CD4-positive, alpha-beta T cell treated with Interleukin-21 for 1 hour (primary cell): ENCODE measurements at places on chromosomes 5 and 9.

- DNase-seq: no peak
These were observed 67.7 kb downstream of the PRDM6 start for GRCh38 chr5:123156577-123157296.

DNA sequence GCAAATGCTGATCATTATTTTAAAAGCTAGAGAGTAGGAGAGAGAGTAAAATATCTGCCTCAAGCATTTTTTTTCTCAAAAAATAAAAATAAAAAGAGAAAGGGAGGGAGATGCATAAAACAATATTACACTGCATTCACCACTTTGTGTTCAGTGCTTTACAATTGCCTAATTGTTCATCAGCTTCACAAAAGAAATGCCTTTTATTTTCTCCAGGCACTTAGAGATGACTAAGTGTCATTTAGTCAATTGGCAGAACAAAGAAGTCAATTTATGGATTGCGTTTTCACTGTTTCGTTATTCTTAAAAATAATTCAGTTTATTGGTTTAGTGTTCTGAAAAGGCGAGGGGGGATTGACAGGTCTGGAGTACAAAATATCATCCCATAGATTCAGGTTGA, 232.5 kb upstream of the CCNH start:
- DNase-seq: no peak

DNA sequence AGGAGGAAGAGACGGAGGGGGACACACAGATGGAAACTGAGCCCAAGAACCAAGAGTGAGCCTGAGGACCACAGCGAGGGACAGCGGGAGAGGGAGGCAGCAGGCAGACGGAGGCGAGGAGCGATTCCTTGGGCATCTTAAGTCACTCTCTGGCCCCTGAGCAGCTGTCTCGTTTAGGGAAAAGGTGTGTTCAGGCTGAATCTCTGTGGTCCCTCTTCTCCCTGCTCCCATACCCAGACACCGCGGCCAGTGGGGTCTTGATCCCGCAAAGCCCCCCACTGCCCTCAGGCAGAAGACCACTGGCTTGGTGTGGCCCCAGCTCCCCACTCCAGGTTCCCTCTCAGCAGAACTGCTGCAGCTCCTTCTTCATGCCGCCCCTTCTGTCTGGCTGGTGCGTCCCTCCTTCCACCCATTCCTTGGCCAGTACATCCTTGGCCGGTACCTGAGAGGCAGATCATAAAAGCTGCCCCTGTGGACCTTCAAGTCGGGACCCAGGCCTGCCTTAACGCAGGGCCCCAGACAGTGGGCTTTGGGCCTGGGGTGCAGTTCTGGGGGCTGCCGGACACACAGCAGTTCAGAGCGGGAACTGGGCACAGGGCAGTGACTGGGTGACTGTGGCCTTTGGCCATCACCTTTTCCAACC, 5.8 kb upstream of the RALGDS start:
- no peak for DNase-seq

DNA sequence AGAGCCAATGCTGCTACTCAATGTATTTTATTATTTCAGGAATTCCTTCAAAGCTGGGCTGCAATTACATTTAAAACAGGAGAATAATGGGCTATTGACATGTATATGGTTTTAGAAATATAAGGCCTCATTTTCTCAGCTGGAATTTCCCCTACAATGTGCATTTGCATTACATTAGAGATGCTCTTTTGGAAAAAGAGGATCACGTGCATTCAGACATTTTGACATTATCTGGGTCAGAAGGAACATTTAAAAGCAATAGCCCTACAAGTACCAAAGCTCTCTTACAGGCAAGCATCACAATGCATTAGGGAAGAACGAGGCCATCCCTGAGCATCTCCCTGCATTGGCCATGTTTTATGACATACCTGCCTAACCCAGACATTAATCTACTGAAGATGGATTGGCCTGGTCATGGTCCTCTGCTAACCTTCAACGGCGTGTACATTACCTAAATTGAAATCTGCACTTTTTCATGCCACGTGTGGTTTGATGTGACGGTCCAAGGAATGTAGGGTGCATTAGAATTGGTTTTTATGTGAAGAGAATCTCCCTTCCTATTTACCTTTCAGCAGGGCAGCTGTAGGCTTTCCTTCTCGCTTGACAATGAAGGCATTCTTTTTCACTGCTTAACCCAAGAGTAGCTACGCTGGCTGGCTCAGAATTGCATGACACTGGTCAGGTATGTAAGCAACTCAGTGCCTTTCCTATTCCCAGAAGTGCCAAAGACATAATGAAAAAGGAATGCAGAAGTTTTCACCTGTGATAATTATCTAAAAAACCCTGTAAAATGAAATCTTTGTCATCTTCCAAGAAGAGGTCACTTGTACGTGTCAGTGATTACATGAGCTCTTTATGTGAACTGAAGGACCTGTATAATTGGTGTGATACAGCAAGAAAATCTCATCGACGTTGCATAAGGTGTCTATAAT, 212.3 kb upstream of the MPDZ start:
- DNase-seq: no peak

GRCh38 chr5:136957428-136957827, 541.7 kb downstream of the SPOCK1 start:
- no peak for DNase-seq

DNA sequence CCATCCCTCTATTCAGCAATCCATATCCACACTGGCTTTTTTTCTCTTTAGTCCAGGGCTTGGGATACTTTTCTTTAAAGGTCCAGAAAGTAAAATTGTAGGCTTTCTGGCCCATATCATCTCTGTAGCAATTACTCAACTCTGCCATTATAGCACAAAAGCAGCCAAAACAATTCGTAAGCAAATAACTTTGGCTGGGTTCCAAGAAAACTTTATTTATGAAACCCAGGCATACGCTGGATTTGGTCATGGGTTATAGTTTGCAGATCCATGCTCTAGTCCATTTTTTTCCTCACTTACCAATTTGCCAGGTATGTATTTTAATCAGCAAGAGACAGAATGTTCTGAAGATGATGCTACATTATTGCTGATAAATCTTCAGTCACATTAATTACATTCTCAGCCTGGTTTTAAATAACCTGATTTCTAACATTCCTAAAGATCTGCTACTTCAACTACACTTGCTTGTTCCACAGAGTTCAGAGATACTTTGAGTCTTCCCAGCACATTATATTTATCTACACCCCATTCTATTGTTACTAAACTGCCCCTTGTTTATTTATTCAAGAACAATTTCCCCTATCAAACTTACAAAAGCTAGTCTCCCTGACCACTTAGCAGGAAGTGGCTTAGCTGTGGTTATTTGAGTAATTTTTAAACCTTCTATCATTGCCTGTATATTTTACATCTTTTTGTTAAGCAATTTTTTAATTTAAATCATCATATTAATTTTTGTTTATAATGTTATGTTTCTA, 161.0 kb downstream of the ISL1 start:
- DNase-seq: no peak

DNA sequence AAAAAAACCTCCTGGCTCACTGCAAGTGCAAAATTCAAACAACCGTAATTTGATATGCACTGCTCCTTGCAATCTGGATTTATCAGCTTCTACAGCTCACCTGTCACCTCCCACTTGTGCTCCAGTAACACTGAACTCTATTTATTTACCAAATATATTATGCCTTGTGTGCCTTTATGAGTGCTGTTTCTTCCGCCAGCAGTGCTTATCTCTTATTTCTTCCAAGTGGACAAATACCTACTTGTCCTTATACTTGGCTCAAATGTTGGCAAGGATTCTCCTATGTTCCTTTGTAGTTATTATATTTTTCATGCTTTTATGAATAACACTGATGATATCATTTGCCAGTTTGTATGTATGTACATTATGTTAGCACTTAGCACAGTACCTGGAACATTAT, 145.7 kb upstream of the ARRDC3 start:
- DNase-seq: no peak

- DNase-seq: no peak
These were observed 40.9 kb upstream of the DHFR start for GRCh38 chr5:80695666-80696065.

GRCh38 chr5:59988396-59988795, 94.9 kb upstream of the PDE4D start:
- no peak for DNase-seq

- DNase-seq: no peak
These were observed 234.4 kb upstream of the MPDZ start for GRCh38 chr9:13513716-13514444.

GRCh38 chr9:105046907-105047741, 119.2 kb upstream of the ABCA1 start:
- no peak for DNase-seq

DNA sequence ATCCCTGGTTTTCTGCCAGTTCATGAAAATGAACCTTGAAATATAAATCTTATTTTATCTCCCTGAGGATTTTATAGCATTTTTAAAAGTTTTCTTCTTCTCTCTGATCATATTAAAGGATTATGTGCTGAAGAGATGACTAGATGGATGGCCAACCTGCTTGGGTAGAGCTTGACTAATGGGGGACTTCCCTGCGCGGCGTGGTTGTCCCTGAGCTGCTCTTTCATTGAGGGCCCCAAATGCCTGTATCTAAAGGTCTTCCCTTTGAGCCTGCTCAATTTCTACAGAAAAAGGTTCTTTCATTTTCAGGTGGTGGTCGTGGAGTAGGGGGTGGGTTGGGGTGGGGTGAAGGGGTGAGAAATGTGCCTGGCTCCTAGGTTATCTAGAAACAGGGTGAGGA, 20.5 kb upstream of the CDKN2AIPNL start:
- no peak for DNase-seq

GRCh38 chr5:7813576-7813975, 37.4 kb downstream of the CFAP90 start:
- no peak for DNase-seq

DNA sequence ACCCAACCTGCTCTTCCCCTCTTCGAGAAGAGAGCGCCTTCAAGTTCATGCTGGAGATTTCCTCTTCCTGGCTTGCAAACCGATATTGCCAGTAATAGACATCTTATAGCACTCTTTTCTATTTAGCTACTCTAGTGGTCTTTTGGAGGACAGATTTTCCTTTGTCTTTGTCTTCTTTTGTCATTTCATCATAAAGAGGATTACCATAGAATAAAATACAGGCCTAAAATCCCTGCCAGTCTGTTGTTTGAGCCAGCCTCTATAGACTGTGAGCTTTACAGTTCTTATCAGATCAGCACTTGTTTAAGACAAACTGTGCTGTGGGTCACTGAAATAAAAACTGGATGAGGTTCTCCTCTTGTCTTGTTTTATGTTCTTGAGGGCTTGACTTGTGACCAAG, 802.8 kb downstream of the NR2F1-AS1 start:
- DNase-seq: no peak

DNA sequence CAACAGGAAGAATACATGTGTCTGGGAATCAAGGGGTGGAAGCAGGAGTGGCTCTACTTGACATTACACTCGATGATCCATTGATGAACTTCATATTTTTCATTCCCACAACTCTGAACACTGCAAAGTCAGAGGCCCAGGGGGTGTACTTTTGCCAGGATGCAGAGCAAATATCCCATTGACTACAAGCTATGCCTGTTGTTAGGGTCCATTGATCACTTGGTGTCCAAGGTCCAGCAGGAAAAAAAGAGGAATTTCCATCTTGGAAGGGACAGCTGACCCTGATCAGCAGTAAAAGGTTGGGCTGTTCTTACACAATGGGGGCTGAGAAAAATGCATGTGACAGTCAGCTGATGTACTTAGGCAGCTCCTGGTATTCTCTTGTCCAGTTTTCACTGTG, 118.5 kb upstream of the MAP1B start:
- no peak for DNase-seq

- peak; percentile 80 for DNase-seq
These were observed 74.2 kb downstream of the NTNG2 start for GRCh38 chr9:132235894-132236661.

DNA sequence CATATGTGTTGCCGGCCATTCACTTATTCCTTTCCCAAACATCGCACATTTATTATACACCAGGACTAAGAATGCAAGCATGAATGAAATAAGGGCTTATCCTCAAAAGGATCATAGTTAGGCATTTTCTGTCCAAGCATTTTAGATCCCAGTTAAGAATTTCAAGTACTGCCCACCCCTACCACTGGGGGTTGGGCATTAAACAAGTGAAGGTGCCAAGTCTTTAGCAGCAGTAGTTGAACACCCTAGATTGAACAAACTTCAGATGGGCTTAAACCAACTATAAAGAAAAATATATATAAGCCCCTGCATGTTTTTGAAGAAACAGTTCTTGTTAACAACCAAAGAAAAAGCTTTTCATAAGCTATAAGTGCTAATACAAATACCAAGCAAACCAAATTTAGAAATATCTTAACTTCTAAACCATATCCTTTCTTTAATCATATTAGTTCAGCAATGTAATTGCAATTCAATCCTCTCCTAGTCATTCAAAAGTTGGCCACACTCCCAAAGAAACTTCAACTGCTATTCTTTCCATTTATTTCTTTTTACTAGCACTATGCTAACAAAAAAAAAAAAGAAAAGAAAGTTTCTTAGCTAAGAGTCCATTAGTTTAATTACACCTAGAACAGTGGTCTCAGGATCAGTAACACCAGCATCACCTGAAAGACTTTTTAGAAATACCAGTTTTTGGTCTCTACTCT, 149.8 kb downstream of the MLLT3 start:
- DNase-seq: no peak

DNA sequence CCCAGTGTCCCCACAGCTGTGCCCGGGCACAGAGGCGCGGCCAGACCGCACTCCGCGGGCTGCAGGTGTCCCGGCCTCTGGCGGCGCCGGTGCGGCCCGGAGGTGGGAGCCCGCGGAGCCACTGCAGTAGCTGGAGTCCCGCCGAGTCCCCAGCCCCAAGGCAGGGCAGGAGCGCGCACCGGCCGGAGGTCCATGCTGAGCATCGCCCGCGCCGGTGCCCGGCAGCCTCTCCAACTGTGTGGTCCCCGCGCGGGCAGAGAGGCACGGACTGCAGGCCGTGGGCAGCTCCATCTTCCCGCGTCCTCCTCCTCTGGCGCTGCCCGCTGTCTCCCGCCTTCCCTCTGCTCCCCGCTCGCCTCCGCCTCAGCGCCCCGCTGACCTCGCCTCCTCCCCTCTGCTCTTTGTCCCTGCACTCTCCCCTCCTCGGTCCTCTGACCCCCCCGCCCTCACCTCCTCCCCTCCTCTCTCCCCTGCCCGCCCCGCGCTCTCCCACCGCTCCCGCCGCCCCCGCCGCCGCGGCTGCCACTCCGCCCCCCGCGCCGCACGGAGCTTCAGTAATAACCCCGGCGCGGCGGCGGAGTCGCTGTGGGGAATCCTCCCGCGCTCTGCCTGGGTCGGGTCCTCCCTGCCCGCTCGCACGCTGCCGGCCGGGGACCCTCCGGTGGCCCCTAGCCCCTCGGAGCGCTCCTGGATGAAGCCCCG, at the start of gene ADAMTS16:
ADAMTS16 (plus strand) TSS at position 554 of the 702 bp plus-strand sequence; CDS start at position 692, 138 bp downstream.
- DNase-seq: no peak

DNA sequence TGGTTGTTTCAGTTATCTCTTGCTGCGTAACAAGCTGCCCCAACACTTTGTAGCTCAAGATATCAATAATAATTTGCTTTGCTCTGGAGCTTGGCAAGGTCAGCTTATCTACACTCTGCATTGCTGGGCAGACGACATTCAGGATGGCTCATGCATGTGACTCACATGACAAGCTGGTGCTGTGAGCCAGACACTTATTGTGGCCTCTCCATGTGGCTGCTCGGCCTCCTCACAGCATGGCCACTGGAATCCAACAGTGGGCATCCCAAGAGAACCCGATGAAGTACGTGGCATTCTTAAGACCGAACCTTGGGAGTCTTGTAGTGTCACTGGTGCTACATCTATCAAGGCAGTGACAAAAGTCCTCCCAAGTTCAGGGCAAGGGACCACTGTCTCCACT, 94.2 kb upstream of the MVB12B start:
- DNase-seq: no peak

GRCh38 chr9:82302968-82303655, 314.5 kb downstream of the SPATA31D1 start:
- no peak for DNase-seq
